MG63 (cell line): ENCODE measurements at places on chromosomes 2 and 18. TPM values are rescaled to one million over a fixed set of nuclear protein-coding genes. Genes with fewer than 3 reads are reported as not detected.

GRCh38 chr18:64444819-64445218, 295.9 kb upstream of the LINC00305 start:
- no peak for DNase-seq

DNA sequence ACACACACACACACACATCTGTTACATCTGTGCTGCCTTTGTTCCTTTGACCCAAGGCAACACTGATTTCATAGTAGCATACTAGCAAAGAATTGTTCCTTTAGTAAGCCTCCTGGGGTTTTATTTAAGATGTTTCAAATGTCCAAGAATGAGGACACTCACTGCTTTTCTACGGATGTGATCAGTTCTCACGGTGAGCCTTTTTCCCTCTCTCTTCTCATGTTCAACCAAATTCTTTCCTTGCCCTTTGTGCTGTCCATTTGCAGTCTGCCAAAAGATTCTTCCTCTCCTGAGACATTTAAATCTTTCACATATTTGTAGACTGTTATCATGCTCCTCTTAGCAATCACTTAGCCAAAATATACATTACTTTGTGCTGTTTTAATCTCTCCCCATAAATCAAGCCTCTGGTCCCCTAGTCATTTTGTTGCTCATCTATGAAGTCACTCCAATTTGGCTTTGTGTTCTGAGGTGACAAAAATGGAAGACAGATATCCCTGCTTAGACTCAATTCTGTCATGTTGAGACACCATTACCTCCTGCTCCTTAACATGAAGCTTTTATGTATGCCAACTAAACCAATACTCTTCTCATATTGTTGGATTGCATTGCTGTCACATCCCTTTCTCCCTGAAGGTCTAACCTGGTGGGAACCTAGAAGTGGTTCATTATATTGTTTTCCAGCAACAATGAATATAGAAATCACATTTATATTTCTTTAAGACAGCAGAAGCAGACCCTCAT, 1605.3 kb upstream of the ACVR2A start:
- peak; percentile 10 for DNase-seq

DNA sequence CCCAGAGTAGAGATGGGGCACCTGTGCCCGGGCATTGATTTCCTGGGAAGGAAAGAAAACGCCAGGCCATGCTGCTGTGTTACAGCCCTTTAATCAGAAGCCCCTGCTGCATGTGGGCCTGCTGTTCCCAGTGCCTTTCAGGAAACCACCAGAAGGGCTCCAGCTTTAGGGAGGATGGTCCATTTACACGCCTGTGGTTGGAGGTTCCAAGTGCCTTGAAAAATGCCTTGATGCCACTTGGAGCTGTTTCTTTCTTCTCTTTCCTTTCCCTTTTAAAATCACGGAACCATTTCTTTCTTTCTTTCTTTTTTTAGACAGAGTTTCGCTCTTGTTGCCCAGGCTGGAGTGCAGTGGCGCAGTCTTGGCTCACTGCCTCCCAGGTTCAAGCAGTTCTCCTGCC, 60.5 kb downstream of the AGAP1 start:
- no peak for DNase-seq

The LRRTM4 gene
- total RNA-seq, result not detected in 2 replicates
